ENCODE measurements at places on chromosomes 16 and 17.

DNA sequence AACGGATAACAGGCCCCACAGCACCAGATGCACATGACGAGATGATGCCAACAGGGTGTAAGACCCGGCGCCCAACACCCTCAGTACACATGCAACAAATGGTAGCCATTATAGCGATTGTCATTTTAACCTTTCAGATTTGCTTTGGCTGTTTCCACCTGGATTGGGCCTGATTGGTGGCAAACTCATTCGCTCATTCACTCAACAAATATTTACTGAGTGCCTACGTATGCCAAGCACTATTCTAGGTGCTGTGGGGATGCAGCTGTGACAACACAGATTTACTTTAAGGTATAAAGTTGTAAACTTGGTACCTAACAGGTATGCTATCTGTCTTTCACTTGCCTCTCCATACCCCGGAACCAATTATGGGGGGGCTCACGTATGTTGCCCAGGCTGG is 66.8 kb downstream of the SRCIN1 start:
- DNase-seq = no peak

DNA sequence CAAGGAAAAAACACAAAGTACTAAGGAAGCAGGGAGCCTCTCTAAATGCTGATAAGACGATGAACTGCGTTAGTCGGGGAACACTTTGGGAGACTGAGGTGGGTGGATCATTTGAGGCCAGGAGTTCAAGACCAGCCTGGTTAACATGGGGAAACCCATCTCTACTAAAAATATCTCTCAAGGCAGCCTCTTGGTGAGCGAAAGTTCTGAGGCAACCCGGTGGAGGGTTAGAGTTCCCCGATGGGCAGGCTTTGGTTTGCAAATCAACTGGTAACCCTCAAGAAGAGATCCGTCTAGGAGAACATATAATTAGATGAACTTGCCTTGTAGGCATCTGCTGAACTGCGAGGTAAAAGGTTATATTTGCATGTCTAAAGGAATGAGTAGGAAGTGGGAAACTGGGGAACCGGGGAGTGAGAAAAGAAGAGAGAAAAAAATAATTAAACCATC is 44.6 kb downstream of the WSB1 start:
- DNase-seq = no peak

DNA sequence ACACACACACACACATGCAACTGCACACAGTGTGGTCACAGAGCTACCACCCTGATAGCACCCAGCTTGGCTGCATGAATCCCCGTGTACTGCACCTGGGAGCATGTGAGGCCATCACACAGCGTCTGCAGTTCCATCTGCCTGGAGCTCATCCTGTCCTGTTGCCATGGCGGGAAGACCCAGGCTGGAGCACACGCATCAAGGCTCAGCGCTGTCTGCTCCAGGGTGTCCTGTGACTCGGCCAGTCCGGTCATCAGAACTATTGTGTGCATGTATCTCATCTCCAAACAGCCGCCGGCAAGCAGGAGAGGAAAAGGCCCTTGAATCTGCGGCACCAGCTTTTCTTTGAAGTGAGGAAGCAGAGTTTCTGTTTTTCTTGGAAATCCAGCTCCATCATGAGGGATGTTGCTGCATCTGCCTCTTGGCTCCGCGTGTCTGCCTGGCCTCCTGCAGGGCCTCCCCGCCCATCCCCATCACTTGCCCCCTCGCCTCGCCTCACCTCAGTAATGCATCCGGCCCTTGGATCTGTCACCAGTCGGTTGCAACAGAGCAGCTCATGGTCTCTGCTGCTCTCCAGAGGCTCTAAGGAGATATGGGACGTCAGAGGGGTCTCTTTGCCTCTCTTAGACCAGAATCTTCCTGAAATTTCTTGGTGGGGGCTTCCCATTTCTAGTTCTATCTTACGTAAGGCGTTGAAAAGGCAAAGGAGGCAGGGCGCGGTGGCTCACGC is 23.7 kb downstream of the CACNG4 start:
- DNase-seq = no peak

GRCh38 chr17:3753624-3754023 is 29.9 kb downstream of the HASPIN start:
- no peak for DNase-seq

- no peak for DNase-seq
Observed at GRCh38 chr16:12557786-12558185, 245.9 kb downstream of the CPPED1 start.

GRCh38 chr17:5413682-5414081 is 5.8 kb downstream of the NUP88 start:
- DNase-seq = no peak

DNA sequence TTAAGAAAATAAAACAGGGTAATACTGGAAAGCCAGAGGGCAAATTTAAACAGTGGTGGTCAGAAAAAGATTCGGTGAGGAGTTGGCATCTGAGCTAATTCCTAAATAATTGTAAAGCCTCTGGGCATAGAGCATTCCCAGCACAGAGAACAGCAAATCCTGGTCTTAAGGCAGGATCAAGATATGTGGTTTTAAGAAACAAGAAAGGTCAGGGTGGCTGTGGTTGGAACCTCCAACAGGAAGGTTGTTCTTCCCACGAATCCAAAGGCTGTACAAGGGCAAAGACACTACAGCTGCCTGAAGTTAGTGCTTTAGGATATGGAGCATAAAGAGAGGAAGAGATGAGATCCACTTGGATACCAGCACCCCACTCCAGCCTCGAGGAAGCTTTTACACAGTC is 114.6 kb downstream of the ZNF18 start:
- no peak for DNase-seq

DNA sequence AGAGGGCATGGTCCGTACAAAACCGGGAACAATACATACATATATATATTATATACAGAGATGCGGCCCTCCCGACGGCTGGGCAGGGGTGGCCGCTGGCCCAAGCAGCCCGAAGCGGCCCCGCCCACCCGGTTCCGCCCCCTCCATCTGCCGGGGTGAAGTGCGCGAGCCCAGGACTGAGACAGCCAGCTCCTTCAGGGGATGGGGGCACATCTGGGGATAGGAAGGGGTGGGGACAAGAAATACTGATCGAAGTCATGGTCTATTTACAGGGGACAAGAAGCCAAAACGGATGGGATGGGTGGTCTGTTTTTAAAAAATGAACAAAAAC is 3.8 kb upstream of the SAMD14 start:
- no peak for DNase-seq
